ENCODE measurements at places on chromosomes 7 and 10. TPM values are rescaled to one million over a fixed set of nuclear protein-coding genes. Genes with fewer than 3 reads are reported as not detected.
A peak's percentile ranks its signal among the peaks of the same experiment; 100 is the strongest.

NME8 gene
- 1.2 TPM for total RNA-seq

EBF3 gene
- total RNA-seq = 38.9 TPM

BCCIP gene
- 31.3 TPM for total RNA-seq

SPDYE2 gene
- total RNA-seq = 0.31 TPM

DNA sequence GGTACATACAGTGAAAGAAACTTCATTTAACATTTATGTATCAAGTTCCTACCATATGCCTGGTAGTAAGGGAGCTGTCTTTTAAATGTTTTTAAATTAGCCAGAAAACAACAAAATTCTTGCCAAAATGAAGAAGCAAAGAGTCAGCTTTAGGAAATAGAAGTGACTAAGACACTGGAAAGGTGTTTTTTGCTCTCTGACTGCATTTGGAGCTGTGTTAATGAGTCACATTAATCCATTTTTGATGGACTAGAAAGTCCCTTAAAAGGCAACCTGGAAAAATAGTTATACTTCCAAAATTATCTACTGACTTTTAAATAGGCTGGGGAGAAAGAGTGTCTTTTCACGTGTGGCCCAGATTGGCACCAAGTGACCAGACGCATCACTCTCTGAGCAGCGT is 3.9 kb upstream of the COL17A1 start:
- DNase-seq = no peak

GRCh38 chr7:20507157-20507556 is 108.3 kb upstream of the ABCB5 start:
- no peak for DNase-seq

DNA sequence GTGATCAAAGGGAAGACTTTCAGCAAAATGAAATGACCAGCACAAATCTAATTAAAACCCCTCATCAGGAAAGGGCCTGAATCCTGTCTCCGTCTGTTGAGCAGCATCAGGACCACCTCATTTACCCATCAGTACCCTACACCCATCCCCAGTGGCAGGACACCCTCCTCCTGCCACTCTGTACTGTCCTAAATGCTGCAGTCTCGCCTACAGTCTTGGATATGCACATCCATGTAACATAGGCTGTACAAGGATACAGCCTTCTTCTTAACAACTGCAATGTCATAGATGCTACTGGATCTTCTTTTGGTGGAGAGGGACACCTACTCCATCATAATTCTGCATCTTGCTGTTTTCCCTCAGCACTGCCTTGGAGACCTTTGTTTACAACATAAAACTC is 140.3 kb upstream of the LANCL2 start:
- no peak for DNase-seq

DNA sequence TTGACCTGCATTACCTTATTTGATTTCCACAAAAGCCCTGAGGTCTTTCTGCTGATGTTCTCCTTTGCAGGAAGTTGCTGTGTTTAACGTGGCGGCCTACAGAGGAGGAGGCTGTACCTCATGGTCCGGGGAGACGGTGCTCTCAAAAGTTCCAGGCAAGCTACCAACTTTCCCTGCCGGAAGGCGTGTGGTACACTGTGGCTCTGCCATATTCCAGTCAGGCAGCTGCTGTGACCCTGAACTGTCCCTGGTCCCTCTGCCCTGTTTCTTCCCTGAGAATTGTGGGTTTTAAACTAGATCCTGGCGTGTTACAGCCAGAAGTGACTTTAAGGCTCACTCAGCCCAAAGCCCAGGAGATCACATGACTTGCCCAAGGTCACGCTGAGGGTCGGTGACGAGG is 139.2 kb downstream of the TEX36 start:
- DNase-seq = no peak

GRCh38 chr7:18570441-18570840 is 74.9 kb downstream of the HDAC9 start:
- no peak for DNase-seq

DNA sequence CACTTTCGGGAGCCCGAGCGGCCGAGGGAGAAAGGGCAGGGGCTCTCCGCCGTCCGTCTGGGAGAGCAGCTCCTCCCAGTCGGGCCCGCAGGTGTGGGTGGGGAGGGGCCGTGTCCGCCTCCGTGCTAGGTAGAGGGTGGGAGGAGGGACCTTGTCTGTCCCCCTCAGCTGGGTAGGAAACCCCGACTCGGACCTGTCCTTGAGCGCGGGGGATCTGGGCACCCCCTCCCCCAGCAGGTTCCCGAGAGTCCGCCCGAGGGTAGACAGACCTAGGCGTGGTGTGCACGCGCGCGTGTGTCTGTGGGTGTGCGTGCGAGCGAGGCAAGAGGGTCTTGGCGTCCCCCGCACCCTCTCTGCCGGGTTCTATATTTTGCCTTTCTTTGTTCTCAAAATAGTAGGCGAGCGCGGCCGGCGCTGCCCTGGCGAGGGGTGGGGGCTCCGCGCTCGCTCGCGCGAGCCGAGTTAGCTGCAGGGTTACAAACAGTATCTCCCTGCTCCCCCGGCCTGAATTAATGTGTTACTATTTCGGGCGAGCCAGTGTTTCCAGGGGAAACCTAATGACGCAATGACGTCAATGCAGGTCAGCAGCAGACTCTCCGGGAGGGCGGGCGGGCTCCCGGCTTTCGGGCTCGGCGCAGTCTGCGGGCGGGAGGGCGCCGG is 73.9 kb upstream of the LEP start:
- DNase-seq = no peak

DNA sequence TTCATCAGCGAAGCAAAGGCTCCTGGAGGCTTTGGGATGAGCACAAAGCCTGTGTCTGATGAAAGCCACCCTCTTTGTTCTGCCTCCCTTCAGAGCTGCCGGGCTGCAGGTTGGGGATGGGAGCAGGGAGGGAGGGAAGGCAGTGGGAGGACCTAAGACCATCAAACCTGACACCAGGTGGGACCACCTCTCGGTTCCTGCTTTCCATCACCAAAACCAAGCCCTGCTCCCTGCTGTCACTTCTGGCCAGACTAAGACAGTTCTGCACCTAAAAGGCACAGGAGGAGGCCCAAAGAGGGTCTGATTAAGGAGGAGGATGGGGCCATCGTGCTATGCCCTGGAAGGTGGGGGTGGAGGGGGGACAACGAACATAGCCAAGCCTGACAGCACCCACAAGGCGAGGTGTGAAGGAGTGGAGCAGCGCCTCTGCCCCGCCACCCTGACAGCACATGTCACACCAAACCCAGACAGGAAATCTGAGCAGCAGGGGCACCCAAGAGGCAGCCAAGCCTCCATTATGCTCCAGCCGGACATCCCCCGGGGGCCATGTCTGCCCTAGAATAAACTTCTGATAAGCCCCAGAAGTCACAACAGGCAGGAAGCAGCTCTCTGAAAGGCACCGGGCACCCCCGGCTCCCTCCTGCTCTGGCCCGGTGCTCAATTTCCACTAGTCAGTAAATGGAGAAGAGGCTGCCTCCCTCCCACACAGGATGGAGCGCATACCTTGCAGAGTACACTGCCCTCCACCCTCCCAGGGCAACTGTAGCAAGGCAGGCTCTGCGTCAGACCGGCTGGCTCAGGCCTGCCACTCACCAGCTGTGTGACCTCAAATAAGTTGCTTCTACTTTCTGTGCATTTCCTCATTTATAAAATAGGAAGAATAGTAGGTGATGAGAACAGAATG is 48.9 kb downstream of the DLG5 start:
- no peak for DNase-seq

DNA sequence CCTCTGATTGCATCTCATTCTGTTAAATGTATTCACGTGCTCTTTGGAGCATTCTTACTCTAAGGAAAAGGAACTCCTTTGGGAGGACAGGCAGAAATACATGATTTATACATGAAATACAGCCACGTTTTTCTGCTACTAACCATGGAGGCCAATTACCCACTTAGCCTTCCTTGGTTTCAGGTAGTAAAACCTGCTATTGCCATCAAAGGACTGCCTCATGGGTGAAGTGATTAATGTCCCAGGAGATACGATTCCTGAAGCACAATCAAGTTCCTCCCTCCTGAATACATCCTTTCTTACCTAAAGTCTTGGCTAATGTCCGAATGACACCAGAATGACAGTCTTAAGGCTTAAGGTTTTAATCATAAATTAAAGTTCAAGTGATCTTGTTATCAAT is 58.5 kb upstream of the PIK3CG start:
- no peak for DNase-seq

DNA sequence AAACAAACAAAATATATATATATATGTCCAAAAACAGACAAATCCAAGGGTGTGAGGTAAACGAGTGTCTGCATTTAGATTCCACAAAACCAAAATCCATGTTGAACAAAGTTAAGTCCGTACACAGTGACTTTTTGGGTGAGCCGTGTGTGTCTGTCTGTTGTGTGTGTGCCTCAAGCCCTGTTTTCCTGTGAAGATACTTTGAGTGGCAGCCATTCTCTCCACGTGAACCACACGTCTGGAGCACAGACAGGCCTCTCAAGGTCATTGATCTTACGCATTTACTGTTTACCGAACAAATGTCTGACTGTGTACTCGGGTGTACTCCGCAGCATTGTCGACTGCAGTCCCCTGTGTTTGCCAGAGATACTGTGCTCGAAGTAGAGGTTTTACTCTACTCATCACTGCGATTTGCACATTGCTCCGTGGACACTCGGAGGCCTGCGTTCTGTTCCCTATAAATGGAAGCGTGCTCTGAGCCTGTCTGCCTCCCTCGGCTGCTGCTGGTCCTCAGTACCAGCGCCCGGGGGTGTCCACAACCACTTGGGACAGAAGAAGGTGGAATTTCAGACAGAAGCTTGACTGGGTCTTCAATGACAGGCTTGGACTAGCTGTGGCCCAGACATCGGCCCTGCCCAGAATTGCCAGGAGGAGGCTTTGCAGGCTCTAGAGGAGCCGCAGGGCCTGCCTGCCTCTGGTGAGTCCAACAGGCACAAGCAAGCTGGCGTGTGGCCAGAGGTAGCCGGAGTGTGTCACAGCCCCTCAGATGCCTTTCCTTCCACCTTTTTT is 22.1 kb downstream of the CYP17A1 start:
- peak; percentile 88 for DNase-seq

- DNase-seq = no peak
Measured at GRCh38 chr7:54559401-54559800, 17.2 kb downstream of the VSTM2A start.

DNA sequence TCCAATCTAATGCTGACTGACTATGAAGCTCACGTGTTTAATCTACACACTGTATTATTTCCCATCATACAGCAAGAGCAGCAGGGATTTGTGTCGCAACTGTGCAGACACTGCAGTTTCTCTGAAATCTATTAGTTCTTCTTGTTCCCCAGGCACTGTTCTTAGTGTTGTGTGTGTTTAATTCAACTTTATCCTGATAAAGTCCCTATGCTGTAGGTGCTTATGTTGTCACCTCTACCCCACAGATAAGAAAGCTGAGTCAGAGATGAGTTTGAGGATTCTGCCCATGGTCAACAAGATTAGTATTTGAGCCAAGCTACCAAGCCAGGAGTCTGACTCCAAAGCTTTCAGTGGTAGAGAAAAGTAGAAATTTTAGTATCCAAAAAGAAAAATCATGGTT is 22.5 kb upstream of the EPHB6 start:
- no peak for DNase-seq

- DNase-seq = no peak
Measured at GRCh38 chr7:106345421-106346166, 60.8 kb upstream of the NAMPT start.

DNA sequence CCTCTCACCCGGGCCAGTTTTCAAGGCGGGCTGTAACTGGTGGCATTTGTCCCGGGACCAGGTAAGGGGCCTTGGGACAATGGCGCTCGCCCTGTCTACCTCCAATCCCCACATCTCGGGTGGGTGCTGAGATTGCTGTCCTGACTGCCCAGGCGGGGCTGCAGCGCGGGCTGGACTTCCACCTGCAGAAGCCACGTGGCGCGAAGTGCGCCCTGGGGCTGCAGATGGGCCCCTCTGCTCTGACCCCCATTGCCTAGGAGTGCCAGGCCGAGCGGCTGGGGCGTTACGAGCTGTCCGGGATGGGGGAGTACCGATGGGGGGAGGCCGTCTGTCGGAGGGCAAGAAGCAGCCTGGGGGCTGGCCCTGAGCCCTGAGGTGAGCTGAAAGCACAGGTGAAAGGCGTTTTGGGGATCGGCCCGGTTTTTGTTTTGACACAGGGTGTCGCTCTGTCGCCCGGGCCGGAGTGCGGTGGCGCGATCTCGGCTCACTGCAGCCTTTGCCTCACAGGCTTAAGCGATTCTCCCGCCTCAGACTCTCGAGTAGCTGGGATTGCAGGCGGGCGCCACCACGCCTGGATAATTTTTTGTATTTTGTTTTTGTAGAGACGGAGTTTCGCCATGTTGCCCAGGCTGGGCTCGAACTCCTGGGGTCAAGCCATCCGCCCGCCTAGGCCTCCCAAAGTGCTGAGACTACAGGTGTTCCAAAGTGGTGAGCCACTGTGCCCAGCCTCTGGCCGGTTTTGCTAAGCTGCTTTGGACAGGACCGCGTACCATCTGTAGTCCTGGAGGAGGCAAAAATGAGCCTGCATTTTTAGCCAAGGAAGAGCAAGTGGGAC is at the start of gene SFXN2:
SFXN2 (plus strand) TSS at position 16 of the 835 bp plus-strand sequence. CDS start 12,001 bp downstream, outside the sequence.
- DNase-seq = peak; percentile 77

DNA sequence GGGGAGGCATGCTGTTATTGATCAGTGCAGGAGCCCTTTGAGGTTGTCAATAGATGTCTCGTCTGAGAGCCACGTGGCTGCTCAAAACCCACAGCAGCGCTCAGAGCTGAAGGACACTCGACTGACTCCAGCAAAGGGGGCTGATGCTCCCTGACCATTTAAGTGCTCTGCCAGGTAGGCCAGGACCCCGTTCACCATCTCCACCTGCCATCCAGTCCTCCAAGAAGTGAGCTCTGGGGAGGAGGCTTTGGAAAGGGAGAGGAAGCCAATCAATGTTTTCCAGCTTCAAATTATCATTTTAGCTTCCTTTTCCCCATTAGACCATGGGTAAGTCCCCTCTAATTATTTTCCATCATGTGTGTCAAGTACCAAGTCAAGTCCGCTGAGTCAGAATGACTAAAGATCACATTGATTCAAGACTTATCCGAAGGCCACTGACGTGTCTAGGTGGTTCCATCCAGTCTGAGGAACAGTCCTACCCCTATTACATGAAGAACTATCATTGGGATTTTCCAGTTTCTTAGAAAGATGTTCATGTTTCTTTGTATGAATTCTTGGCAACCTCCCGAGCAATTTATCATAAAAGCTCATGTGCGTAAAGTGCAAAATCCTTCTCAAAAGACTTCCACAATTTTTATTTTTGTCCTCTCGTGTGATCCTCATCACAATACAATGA is 302.6 kb upstream of the LYZL1 start:
- DNase-seq = no peak

DNA sequence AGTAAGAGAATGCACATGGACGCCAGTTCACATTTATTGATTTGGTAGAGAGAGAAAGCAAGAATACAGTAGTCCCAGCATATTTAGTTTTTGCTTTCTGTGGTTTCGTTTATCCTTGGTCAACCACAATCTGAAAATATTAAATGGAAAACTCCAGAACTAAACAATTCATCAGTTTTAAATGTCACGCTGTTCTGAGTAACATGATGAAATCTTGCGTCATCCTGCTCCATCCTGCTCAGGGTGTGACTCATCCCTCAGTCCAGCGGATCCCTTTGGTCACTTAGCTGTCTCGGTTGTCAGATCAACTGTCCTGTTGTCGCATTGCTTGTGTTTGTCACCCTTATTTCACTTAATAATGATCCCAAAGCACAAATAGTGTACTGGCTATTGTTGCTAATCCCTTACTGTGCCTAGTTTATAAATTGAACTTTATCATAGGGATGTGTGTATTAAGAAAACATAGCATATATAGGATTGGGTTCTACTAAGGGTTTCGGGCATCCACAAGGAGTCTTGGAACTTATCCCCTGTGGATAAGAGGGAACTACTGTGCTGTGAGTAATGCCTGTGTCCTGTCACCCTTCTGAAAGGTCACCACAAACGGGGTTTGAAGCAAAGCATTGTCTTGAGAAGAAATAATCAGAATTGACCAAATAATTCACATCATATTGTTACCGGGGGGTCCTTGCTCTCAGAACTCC is 73.6 kb downstream of the OTUD1 start:
- DNase-seq = no peak
